ENCODE measurements at places on chromosomes 1 and 21. TPM values are rescaled to one million over a fixed set of nuclear protein-coding genes. Genes with fewer than 3 reads are reported as not detected.
A peak's percentile ranks its signal among the peaks of the same experiment; 100 is the strongest.

MYOM3 gene
- not detected for total RNA-seq

SELL gene
- total RNA-seq = not detected

NUP133 gene
- total RNA-seq = 43.3 TPM

CFAP107 gene
- not detected for total RNA-seq

NCSTN gene
- 85.8 TPM for total RNA-seq

SLC22A15 gene
- total RNA-seq = 1.4 TPM

ARHGEF10L gene
- 4.4 TPM for total RNA-seq

MARCKSL1 gene
- 82.8 TPM for total RNA-seq

IFFO2 gene
- 6.4 TPM for total RNA-seq

TSACC gene
- total RNA-seq = 3.0 TPM

SDE2 gene
- total RNA-seq = 32.0 TPM

DNA sequence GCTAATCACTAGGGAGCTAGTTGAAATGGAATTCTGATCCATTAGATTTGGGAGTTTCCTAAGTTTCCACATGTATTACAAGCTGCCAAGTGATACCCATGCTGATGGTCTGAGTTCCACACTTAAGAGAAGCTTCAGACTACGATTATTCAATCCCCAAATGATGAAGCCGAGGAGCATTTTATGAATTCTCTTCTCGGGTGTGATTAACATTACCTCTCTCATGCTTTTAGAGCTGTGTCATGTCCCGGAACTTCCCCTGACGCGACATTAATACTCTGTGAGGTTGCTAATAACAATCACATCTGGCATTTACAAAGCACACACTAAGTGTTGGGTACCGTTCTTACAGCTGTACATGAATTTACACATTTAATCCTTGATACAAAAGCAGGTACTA is 63.0 kb downstream of the KCNJ15 start:
- DNase-seq = no peak

- DNase-seq = peak; percentile 45
Observed at GRCh38 chr21:23853796-23854379, 1753.4 kb downstream of the MRPL39 start.

DNA sequence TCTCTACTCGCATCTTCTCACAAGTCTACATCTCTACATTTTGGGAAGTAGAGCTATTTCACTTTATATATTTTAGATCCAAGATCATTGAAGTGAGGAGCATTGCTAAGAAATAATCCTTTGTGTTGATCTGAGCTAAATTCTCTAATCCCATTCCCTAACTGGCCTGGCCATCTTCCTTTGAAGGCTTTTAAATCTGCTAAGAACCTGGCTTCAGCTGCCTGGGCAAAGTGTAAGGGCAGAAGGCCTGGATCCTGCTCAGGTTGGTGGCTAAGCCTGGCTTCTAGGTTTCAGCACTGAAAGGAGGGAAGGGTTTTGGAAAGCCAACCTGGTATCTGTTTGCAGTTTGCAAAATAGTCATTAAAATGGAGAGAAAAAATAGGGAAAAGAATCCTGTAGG is 167.6 kb downstream of the BRINP2 start:
- DNase-seq = no peak

- DNase-seq = no peak
Observed at GRCh38 chr1:200380589-200381021, 29.2 kb downstream of the ZNF281 start.

- no peak for DNase-seq
Observed at GRCh38 chr1:46034601-46035516, 97.6 kb downstream of the PIK3R3 start.

DNA sequence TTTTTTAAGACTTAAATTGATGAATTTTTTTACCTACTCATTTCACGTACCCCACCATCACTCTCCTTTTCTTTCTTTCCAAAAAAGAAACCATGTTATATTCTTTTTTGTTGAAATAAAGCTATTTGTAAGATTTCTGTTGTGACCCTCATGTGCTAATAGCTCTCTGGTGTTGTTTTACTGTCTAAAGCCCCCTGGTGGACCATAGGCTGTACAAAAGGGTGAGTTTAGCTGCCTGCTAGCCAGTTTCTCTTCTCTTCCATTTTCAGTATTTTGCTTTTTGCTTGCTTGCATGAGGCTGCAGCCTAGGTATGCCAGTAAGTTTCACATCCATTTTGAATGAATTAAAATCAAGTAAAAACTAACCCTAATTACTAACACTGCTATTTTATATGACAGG is 15.6 kb upstream of the VAMP3 start:
- peak; percentile 64 for DNase-seq

DNA sequence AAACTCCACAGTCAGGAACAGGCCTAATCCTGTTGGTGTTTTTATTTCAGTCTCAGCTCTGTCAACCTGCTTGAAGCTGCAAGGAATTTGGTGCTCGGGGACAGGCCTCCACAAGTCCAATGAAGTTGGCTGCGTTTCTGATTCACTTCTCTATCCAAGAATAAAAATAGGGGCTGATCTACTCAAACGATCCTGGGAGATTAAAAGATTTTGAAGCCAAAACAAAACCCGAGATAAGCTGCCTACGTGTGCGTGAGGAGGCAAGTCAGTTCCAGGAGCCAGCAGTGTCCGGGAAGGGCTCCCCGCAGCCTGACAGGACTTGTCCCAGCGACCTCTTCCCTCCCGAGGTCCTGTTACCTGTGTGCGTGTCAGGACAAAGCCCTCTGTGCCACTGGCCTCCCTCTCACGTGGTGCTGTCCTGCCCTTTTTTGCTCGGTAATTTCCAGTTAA is 98.0 kb downstream of the ETS2 start:
- no peak for DNase-seq

DNA sequence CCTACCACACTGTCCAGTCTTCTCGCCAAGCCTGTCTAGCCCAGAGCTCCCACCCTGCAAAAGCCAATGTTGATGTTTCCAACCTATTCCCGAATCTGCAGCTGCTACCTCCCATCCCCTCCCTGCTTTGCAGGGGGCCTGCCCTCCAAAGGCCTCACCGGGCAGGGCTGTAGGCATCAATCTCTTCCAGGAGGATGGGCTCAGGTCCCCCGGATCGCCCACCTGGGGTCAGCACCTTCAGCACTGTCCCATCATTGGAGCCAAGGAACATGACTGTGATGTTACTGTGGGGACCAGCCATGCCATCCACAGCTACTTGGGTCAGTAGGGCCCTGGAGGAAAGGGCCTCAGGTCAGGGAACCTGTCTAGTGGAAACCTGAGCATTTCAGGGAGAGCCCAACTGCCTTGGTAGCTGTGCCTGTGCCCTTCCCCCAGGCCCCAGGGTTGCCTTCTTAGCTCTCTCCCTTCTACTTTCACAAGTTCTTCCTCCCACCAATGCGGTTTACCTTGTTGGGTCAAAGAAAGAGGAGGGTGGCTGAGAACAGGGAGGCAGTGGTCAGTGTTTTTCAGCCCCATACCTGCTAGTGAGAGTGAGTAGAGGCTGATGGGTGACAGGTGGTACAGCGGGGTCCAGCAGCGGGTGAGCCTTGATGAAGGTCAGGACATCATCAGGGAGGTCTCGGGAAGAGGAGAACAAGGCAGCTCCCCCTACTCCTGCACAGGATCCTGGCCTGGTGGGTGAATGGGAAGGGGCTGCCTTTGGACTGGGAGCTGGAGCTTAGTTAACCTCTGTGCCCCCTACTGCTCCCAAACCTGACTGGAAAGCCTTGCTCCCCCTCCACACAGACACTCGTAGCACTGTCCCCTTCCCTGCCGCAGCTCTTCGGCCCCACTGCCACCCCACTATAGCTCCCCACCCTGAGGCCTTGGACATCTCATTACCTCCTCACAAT is 10.7 kb downstream of the SEMA6C start:
- DNase-seq = no peak

DNA sequence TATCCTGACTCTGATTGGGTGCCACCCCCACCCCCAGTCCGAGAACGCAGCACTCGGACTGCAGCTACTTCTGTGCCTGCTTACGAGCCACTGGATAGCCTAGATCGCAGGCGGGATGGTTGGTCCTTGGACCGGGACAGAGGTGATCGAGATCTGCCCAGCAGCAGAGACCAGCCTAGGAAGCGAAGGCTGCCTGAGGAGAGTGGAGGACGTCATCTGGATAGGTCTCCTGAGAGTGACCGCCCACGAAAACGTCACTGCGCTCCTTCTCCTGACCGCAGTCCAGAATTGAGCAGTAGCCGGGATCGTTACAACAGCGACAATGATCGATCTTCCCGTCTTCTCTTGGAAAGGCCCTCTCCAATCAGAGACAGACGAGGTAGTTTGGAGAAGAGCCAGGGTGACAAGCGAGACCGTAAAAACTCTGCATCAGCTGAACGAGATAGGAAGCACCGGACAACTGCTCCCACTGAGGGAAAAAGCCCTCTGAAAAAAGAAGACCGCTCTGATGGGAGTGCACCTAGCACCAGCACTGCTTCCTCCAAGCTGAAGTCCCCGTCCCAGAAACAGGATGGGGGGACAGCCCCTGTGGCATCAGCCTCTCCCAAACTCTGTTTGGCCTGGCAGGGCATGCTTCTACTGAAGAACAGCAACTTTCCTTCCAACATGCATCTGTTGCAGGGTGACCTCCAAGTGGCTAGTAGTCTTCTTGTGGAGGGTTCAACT is 2.1 kb downstream of the RBM15 start:
- DNase-seq = no peak

GRCh38 chr1:52674497-52675384 is 23.4 kb downstream of the COA7 start:
- no peak for DNase-seq

DNA sequence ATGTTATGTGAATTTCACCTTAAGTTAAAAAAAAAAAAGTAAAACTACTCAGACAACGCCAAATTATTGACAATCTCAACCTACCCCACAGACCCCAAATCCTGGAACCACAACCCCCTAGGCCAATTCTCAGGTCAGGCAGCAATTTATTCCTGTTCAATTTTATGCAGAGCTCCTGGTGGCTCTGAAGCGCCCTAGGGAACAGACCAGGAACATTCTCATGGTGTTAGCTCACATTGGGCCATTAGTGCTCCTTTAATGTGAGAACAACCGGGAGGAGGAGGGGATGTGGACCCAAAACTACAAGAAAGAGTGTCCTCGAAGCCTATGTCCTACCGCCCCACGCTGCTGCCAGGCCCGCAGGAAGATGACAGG is 403 bp upstream of the PSEN2 start:
- no peak for DNase-seq

GRCh38 chr1:211336775-211337174 is 10.1 kb downstream of the TRAF5 start:
- no peak for DNase-seq

- no peak for DNase-seq
Observed at GRCh38 chr1:24861821-24862727, 68.0 kb downstream of the RUNX3 start.

DNA sequence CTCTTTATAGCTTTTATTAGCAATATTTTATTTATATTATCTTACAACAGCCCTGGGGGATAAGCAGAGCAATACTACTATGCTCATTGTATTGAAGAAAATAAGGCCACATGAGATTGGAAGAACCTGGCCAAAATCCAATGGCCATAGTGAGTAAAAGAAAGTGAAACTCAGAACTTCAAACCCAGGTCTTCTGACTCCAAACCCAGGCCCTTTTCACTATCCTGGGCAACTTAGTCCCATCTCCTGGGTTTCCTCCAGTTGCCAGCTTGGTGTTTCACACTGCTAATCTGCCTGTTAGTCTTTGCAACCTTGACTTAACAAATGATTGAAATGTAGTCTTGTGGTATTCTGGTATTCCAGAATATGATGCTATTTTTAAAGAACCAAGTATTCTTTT is 22.4 kb upstream of the EXO1 start:
- no peak for DNase-seq

- no peak for DNase-seq
Observed at GRCh38 chr1:151980287-151981177, 13.1 kb downstream of the S100A10 start.

DNA sequence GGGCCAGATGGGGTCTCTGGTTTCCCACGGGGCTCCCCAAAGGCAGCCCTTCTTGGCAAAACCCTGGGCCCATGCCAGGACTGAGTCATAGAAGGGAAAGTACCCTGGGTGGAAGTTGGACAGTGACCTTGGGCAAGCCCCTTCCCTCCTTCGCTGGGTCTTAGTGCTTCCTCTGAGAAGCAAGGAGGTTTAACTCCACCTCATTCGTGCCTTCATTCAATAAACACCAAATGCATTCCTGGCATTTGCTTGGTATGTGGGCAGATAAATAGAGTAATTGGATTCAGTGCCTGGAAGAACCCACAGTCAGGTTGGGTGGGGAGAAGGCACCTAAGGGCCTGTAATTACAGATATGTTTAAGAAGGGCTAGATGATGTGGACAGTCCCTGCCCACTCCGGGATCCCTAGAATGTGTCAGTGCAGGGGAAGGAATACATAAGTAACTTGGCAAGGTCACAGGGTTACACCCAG is 36.3 kb upstream of the CITED4 start:
- no peak for DNase-seq

- DNase-seq = no peak
Observed at GRCh38 chr1:41394959-41395956, 34.0 kb downstream of the FOXO6 start.

GRCh38 chr21:28150778-28151177 is 841.9 kb downstream of the LTN1 start:
- DNase-seq = no peak

DNA sequence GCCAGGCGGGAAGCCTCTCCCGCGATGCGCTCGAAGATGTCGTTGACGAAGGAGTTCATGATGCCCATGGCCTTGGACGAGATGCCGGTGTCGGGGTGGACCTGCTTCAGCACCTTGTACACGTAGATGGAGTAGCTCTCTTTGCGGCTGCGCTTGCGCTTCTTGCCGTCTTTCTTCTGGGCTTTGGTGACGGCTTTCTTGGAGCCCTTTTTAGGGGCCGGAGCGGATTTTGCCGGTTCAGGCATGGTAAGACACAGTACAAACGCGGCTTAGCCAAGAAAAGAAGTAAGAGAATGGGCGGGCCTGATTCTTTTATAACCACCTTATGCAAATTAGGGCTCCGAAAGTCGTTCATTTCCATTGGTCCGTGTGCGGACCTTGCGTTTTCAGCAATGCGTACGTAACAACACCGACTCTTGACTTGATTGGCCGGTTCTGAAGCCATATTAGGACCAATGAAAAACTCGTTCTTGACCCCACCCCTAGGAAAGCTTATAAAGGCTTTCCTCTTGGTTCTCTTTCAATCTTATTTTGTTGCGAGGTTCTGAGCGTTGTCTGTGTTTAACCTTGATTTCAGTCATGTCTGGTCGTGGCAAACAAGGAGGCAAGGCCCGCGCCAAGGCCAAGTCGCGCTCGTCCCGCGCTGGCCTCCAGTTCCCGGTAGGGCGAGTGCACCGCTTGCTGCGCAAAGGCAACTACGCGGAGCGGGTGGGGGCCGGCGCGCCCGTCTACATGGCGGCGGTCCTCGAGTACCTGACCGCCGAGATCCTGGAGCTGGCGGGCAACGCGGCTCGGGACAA is 12.8 kb upstream of the BOLA1 start:
- DNase-seq = peak; percentile 100
